ENCODE measurements at places on chromosomes 2 and 18.

DNA sequence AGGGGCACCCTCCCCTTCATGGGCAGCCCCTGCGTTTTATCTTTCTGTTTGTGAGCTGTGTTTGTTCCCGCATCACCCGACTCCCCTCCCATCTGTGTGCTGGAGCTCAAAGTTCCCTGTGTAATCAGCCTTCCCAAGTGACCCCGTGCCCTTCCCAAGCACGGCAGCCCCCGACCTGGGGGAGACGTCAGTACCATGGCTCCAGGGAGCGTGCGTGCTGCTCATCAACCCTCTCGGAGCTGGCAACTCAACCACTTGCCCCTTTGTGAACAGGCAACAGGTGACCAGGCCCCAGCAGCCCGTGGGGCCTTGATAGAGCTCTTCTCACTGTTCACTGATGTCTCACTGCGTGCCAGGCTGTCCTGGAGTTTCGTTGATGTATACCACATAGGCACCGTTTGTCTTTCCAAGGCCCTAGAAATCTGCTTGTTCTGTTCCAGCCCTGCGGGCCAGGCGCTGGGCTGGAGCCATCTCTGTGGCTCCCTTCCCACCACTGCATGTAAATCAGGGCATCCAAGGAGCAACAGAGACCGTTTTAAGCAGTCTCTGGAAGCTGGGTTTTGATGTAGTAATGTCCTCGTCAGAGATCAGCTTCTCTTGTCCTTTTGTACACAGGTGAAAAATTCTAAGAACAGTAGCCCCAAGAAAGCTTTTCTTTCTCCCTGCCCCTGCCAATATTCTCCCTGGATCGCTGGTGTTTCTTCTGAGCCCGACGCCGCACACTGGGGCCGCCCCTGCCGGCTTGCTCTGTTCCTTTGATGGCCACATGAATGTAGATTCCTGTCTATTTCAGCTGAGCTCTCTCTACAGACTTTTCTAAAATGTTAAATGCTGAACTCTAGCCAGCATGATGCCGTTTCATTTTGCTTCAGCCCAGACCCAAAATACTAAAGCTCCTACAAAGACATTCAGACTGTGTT lies 107.0 kb upstream of the PTPRM start:
- no peak for DNase-seq

GRCh38 chr2:136966485-136966884 lies 201.1 kb downstream of the THSD7B start:
- no peak for DNase-seq

DNA sequence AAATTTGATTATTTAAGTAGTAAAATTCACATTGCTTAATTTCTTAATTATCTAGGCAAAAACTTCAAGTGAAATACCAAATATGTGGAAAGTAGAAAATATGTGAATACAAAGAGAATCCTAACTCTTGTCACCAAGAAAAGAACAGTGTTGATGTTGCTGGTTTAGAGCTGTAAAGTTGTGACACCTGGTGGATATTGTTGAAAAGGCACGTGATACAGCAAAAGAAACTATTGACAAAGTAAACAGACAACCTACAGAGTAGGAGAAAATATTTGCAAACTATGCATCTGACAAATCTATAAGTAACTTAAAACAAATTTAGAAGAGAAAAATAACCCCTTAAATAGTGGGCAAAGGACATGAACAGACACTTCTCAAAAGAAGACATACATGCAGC lies 25.6 kb upstream of the ZC3H15 start:
- no peak for DNase-seq

DNA sequence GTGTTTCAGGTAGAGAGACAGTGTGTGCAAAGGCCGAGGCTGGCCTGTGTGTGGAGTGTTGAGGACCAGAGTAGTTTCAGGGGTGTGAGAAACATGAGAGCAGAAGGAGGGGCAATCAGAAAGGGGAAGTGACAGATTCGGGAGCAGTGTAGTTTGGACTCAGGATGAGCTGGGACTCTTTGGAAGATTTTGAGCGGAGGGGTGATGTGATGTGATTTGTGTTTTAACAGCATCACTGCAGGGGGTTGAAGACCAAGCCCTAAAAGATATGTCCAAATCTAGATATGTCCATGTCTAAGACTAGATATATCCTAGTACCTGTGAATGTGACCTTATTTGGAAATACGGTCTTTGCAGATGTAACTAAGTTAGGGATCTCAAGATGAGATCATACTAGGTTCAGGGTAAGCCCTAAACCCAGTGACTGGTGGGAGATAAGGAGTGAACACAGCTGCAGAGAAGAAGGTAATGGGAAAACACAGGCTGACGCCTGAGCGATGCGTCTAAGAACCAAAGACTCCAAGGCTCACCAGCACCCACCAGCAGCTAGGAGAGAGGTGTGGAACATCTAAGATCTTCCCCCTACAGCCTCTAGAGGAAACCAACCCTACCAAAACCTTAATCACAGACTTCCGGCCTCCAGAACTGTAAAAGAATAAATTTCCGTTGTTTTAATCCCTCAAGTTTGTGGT lies 38.5 kb upstream of the MYO3B start:
- no peak for DNase-seq

DNA sequence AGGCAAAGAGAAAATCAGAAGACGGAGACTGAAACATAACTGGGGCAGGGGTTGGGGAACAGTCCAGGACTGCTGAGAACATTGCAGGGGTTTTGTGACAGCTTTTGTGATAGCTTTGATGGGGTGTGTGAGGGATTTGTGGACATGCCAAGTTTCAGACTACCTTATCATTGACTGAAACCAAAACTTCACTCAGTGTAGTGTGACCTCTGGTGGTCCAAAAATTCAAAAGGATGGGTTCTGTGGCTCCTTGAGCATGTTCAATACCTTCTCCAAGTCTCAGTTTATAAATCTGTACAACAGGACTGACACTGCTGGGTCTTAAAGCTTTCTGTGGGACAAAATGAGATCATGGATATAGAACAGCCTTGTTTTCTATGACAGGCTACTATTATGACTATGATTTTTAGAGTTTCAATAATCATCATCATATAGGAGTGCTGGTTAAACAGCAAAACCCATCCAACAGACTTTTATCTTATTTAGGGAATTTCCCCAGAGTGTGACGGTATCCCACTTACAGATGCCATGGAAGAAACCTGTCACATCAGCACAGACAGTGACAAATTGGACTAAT lies 259.2 kb upstream of the SLC14A2 start:
- no peak for DNase-seq

GRCh38 chr2:197847651-197848401 lies 43.4 kb downstream of the PLCL1 start:
- no peak for DNase-seq

GRCh38 chr2:218317303-218317630 lies 25.0 kb upstream of the TMBIM1 start:
- no peak for DNase-seq

DNA sequence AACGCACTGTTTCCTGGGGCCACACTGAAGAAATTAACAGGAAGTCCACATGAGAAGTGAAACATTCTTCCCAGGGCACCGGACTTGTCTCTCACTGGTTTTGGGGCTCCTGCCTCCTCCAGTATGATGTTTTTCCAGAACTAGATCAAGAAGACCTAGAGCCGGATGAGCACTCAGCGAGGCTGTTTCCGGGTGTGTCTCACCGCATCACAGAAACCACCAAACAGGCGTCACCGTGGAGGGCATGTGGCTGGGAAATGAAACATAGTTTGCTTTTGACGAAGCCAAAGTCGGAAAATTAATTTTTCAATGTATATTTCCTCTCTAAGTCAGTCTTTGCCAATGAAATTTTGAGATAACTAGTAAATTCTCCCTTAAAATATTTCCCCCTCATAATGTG lies 314.0 kb upstream of the SALL3 start:
- DNase-seq = no peak

DNA sequence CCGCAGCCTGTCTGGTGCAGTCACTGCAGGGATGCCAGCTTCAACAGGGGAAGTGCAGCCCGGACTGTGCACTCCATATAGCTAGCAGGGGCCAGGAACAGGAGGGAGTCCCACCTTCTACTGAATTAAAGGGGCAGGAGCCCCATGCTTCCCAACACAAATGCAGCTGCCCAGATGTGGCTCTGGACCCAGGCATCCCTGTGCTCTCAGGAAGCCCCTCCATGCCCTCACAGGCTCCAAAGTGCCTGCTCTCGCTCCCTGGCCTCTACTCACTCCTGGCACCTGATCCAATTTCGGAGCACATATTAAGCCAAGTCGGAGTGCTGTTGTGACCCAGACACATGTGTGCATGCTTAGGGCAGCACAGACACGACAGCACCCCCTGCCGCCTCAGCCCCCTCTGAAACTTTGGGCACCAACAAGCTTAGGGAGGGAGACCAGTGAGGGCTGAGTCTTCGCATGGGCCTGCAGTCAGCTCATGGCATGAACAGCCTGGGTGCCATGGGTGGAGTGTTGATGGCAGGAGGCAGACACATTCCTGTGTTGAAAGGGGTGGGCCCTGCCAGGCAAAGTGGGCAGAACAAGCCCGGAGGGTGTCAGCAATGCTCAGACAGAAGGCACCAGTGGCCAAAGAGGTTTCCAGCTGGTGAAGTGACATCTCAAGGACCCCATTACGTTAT lies 83.5 kb downstream of the ZNF804A start:
- DNase-seq = no peak

- DNase-seq = peak; percentile 47
Measured at GRCh38 chr2:142165790-142166189, 35.0 kb upstream of the LRP1B start.

- no peak for DNase-seq
Measured at GRCh38 chr2:1738646-1739302, 5.5 kb downstream of the PXDN start.

GRCh38 chr2:135140606-135141005 lies 88.5 kb downstream of the RAB3GAP1 start:
- DNase-seq = no peak

- no peak for DNase-seq
Measured at GRCh38 chr2:165558832-165559231, 89.3 kb downstream of the CSRNP3 start.

- no peak for DNase-seq
Measured at GRCh38 chr2:148603562-148603920, 41.0 kb upstream of the EPC2 start.

DNA sequence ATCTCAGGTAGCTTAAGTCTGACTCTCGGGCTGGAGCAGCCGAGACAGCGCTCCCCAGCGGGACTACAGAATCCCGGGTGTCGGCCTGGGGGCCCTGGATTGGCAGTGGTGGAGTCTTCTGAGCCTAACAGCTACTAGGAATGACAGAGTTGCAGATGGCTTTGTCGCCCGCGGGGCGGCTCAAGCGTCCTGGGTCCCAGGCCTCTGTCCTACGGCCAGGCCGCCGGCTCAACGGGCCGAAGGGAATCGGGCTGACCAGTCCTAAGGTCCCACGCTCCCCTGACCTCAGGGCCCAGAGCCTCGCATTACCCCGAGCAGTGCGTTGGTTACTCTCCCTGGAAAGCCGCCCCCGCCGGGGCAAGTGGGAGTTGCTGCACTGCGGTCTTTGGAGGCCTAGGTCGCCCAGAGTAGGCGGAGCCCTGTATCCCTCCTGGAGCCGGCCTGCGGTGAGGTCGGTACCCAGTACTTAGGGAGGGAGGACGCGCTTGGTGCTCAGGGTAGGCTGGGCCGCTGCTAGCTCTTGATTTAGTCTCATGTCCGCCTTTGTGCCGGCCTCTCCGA lies 8.8 kb downstream of the SIX2 start:
- DNase-seq = no peak

DNA sequence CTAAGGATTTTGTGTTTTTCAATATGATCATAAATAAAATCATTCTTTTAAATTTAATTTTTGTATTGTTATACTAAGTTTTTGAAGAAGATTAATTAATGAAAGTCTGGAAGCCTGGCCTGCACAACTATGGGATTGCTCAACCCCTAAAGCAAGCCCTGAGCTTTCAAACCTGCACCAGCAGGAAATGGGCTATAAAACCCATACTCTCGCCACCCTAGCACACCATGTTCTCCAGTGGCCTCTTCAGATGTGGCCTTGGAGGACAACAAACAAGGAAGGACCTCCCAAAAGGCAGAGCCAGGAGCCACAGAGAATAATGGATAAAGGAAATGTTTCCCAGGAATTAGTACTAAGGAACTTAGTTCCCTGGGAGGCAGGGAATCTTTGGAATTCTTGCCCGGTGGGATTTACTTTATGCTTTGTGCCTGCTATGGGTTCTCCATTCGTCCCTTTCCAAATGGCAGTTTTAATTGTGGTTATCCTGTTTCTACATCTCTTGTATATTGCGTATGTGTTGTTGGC lies 212.5 kb downstream of the ZFP36L2 start:
- no peak for DNase-seq

GRCh38 chr18:3246635-3247239 lies 864 bp upstream of the MYL12A start:
- DNase-seq = no peak

- DNase-seq = no peak
Measured at GRCh38 chr2:161426455-161426921, 10.4 kb downstream of the TBR1 start.

DNA sequence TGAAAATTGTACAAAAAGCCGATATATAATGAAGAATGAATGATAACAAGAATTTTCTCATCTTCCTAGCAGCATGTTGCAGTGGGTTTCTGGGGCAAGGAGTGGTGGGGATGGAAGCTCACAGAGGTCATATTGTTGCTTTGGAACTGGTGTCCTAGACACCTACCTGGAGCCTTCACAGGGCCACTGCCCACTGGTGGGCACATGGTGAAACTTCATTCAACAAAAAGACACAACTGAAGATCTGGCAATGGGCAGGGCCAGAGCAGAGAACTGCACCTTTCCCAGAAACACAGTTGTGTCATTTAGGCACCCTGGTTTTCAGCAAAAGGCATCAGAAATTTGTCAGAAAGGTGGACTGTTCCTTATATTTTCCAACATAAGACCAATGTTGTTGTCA lies 115.3 kb downstream of the FHOD3 start:
- DNase-seq = no peak

- DNase-seq = no peak
Measured at GRCh38 chr2:54438271-54438670, 17.9 kb upstream of the SPTBN1 start.

DNA sequence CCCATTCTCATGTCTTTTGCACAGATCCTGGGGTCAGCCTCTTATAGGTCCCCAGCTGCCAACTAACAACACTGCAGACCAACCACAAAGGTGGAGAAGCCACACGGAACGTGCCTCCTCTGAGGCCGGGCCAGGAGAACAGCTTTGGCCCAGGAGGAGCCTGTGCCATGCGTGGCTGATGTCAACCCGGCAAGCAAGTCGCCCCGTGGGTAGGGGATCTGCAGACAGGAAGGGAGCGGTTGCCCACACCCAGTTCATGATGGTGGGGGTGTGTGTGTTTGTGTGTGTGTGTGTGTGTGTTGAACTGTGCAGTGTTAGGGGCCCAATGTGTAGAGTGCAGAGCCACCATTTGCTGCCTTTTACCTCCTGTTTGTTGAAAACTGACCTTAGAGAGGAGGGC lies 2.4 kb upstream of the CLEC4F start:
- DNase-seq = no peak

DNA sequence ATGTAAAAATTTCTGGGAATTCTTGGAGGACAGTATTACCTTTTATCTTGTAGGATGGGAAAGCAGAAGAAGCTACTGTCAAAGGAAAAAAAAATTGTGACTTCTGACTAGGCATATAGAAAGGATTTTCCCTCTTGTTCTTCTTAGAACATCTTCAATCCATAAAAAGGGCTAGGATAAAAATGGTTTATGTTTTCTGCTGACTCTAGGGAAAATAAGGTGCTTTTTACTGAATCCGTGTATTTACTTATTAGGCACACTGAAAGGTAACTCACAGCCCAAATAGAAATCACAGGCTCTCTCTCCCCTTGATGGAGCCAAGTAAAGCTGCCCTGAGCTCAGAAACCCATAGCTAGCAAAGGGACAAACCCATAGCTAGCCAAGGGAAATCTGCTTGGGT lies 74.6 kb downstream of the EPAS1 start:
- DNase-seq = no peak

GRCh38 chr2:149050188-149050587 lies 11.7 kb downstream of the LYPD6B start:
- no peak for DNase-seq

- no peak for DNase-seq
Measured at GRCh38 chr2:23350041-23350791, 34.8 kb upstream of the KLHL29 start.
